ENCODE measurements at places on chromosomes 1 and 21. TPM values are rescaled to one million over a fixed set of nuclear protein-coding genes. Genes with fewer than 3 reads are reported as not detected.

Gene RCSD1
- polyA plus RNA-seq = not detected

Gene PPP1R15B
- polyA plus RNA-seq = 21.6 TPM

Gene PCNX2
- 13.2 TPM for polyA plus RNA-seq

Gene TPTE
- polyA plus RNA-seq = not detected

Gene OR6P1
- not detected for polyA plus RNA-seq

Gene CFHR4
- not detected for polyA plus RNA-seq

Gene LCE3D
- polyA plus RNA-seq = not detected
